ENCODE measurements at places on chromosomes 16 and 17. TPM values are rescaled to one million over a fixed set of nuclear protein-coding genes. Genes with fewer than 3 reads are reported as not detected.
A peak's percentile ranks its signal among the peaks of the same experiment; 100 is the strongest.

DNA sequence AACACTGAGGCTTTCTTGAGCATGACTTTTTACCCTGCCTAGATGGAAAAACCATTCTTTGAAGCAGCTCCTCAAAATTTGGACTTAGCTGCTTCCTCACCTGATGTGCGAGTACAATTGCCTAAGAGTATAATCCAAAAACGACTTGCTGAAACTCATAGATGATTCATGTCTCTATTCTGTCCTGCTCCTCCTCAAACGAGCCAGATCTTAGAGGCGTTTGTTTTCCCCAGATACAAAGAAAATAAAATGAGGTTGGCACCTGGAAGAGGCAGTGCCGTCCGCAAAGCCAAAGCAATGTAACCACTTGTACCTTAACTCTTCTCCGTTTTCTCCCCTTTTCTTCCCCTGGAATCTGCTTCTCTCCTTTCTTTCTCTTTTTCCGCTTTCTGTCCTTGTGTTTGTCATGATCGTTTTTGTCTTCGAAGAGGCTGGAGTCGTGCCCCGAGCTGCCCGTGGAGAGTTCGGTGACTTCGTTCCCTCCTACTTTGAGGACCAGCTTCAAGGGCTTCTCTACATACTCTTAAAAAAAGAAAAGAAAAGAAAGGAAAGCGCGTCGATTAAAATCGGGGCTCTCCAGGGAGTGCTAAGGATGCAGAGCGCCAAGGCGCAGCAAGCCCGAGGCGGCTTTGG, 895 bp downstream of the BRD7 start:
- DNase-seq = no peak

GRCh38 chr16:551210-551609, 9.0 kb upstream of the PRR35 start:
- no peak for DNase-seq

DNA sequence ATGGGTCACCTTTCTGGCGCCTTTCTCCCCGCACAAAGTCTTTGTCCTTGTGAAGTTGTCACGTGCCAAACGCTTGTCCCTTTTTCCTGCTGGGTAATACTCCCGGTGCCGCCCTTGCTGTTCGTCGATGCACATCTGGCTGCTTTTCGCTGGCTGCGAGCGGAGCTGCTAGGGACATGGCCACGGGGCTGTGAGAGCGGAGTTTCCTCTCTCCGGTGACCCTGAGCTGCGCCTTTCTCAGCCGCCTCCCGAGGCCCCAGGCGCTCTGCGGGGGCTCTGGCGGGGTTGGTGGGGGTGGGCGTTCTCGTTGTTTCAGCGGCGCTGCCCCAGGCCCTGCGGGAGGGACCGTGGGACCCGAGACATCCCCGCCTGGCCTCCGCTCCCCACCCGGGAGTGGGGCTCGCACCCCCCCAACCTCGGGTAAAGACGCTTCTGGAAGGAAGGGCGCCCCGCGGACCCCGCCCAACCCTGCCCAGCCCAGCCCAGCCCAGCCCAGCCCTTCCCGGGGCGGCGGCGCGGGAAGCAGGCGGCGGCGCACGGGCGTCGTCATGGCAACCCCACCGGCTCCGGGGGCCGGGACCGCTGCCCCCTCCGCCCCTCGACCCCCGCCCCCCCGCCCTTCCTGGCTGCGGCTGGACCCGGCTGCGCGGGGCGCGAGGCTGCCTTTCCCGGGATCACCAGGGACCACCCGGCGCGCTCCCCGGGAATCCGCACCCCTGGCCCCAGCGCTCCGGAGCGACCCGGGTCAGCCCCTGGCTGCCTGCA, 12.3 kb downstream of the CHMP6 start:
- no peak for DNase-seq

SLC12A3 gene
- not detected for total RNA-seq

DNA sequence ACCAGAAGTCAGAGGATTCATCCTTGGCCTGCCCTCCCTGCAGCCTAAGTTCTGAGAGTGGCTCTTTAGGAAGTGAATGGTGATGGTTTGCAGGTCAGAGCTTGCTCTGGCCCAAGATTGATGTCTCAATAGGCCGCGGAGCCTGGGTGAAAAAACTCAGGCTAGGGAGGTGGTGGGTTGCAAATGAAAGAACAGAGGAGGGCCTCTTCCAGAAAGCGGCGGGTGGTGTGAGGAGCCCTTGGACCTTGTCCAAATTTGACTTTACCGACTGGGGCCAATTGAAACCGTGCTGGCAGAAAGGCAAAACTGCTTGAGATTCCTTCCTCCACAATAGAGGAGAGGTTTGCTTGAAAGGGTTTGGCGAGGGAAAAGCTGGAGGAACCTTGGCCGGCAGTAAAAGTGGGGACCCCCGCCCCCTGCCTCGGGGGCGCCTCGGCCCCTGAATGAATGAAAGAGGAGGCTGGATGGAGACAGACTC, 331.3 kb downstream of the SEC14L1 start:
- peak; percentile 64 for DNase-seq

TP53TG3F gene
- not detected for total RNA-seq

PRR15L gene
- not detected for total RNA-seq

MRC2 gene
- total RNA-seq = 37.5 TPM

GRCh38 chr16:80671281-80671849, 130.6 kb downstream of the DYNLRB2 start:
- no peak for DNase-seq

DNA sequence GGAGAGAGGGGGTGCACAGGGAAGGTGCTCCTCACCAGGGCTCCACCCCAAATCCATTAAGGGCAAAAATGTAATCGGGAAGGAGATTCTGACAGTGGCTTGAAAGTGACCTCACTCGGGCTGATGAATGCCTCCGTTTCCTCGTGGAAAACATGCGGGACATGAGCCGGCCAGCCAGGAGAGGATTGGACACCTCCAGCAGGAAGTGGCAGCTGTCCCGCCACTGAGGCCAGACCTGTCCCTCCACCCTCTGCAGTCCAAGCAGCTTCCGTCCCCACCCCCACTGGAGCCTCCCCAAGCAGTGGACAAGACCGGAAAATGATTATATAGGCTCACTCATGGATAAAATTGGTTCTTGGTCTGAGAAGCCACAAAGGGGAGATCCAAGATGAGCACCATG, 82.1 kb upstream of the CCL1 start:
- DNase-seq = no peak

GRCh38 chr17:65020284-65020683, 36.3 kb downstream of the GNA13 start:
- peak; percentile 91 for DNase-seq

DNA sequence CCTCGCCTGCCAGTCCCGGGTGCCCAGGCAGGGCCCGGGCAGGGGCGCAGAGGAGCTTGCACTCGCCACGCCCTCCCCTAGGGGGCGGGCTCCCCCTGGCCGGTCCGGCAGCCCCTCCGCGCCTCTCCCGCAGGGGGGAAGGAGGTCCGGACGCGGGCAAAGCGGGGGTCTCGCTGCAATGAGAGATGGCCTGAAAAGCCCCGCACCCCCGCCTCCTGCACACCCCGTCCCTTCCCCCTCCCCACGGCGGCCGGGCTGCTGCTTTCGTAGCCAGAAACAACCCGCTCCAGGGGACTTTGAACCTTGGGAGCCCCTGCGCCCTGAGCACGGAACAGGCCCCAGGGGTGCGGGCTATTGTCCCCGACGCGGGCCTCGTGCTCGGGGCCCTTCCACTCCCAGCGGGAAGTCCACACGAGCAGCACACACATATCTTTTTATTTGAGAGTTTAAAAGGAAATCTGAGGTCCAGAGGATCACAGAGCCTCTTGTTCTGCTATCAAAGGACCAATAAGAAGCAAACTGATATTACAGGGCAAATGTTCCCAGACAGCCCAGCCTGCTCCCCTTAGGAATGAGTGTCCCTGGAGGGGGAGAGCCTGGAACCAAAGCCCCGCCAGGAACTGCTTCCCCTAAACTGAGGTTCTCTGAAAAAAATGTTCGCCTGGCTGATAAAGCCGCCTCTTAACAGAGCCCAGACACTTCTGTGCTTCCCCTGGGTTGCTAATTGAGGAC, 5.8 kb upstream of the CBX4 start:
- DNase-seq = no peak

GRCh38 chr17:14458724-14459123, 157.8 kb downstream of the HS3ST3B1 start:
- DNase-seq = no peak

- DNase-seq = no peak
Measured at GRCh38 chr17:39012725-39013124, 45.5 kb upstream of the FBXO47 start.

- no peak for DNase-seq
Measured at GRCh38 chr16:3808308-3809063, 72.0 kb downstream of the CREBBP start.

ALOX12 gene
- total RNA-seq = not detected

- no peak for DNase-seq
Measured at GRCh38 chr16:27844826-27845225, 218.7 kb downstream of the GSG1L start.

DNA sequence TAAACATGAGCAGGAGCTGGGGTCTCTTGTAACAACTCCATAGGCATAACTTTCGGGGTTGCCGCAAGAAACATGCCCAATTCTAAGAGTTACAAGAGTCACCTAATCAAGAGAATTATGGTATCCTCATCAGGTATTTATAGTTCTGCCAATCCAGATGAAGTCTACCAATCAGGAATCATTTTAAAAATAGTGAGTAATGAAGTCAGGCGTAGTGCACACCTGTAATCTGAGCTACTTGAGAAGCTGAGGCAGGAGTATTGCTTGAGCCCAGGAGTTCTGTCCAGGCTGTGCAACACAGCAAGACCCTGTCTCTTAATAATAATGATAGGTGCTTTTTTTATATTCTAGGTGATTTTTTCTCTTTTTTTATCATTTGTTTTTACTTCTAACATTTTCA, 128.5 kb upstream of the RBL2 start:
- no peak for DNase-seq

DNA sequence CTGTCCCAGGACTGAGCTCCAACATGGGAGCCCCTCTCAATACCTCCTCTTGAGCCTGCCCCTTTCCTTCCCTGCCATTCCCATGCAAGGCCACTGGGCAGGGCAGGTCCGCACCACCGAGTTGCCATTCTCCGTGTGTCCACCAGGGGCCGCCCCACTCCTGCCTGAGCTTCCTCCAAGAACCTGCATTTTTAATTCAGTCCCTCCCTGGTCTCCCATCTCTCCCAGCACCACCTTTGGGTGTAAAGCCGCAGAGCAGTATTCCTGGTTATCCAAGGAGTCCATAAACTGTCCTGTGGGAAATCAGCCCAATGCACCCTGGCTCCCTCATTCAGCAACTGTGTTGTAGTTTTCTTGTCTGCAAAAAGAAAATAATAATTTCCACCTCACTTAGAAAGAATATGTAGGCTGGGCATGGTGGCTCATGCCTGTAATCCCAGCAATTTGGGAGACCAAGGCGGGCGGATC, 15.9 kb upstream of the ANKRD40CL start:
- peak; percentile 85 for DNase-seq

GRCh38 chr16:1080801-1081733, 8.5 kb downstream of the SSTR5 start:
- no peak for DNase-seq

GRCh38 chr17:34725008-34725407, 145.6 kb downstream of the TMEM132E start:
- no peak for DNase-seq

GRCh38 chr17:48646183-48647102, 20.3 kb upstream of the HOXB9 start:
- DNase-seq = no peak

DNAH3 gene
- total RNA-seq = not detected

ANKRD11 gene
- total RNA-seq = 46.8 TPM

DNA sequence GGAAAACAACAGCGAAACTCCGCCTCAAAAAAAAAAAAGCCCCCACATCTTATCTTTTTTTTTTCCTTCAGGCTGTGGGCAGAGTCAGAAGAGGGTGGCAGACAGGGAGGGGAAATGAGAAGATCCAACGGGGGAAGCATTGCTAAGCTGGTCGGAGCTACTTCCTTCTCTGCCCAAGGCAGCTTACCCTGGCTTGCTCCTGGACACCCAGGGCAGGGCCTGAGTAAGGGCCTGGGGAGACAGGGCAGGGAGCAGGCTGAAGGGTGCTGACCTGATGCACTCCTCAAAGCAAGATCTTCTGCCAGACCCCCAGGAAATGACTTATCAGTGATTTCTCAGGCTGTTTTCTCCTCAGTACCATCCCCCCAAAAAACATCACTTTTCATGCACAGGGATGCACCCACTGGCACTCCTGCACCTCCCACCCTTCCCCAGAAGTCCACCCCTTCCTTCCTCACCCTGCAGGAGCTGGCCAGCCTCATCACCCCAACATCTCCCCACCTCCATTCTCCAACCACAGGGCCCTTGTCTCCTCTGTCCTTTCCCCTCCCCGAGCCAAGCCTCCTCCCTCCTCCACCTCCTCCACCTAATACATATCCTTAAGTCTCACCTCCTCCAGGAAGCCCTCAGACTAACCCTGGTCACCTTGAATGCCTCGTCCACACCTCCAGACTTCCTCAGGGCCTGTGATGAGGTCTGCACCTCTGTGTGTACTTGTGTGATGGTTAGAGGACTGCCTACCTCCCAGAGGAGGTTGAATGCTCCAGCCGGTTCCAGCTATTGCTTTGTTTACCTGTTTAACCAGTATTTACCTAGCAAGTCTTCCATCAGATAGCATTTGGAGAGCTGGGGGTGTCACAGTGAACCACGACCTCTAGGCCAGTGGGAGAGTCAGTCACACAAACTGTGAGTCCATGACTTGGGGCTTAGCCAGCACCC, 1.2 kb upstream of the HBA1 start:
- DNase-seq = no peak

ABCC11 gene
- under 0.01 TPM for total RNA-seq

TP53TG3 gene
- total RNA-seq = not detected

NPIPB13 gene
- 0.54 TPM for total RNA-seq

- no peak for DNase-seq
Measured at GRCh38 chr16:67537636-67538591, 9.3 kb downstream of the RIPOR1 start.

HEATR9 gene
- not detected for total RNA-seq

- no peak for DNase-seq
Measured at GRCh38 chr17:75819678-75820077, 24.5 kb downstream of the UNC13D start.

- DNase-seq = peak; percentile 61
Measured at GRCh38 chr16:17367923-17368322, 102.8 kb downstream of the XYLT1 start.

DNA sequence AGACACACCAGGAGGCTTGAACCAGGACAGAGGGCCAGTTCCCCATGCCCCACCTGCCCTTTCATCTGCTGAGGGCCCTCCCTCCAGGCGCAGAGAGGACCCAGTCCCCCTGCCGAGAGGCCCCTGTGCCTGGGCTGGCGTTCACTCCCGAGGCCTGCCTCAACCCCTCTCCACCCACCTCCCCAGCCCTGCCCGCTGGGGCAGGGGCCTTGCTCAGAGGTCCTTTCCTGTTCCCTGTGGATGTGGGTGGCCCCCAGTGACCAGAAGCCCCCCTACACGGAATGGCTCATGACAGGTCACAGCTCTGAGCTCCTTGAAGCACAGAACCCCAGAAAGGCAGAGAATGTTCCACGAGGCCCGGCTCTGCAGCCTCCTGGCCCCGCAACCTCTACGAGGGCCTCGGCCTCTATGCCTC, 6.7 kb downstream of the TMC6 start:
- DNase-seq = no peak

GRCh38 chr17:16073845-16074244, 74.2 kb downstream of the TTC19 start:
- no peak for DNase-seq

HOXB2 gene
- total RNA-seq = 2.7 TPM

Measured in IMR-90 (cell line).